Renal cortex interstitium (tissue), 15 donors: ENCODE measurements at places on chromosomes 2 and 18. TPM values are rescaled to one million over a fixed set of nuclear protein-coding genes. Genes with fewer than 3 reads are reported as not detected.

Gene TCF7L1
- 60.9 TPM for polyA plus RNA-seq

Gene ACVR1C
- polyA plus RNA-seq, result 0.23 TPM

Gene DPYSL5
- 8.6 TPM for polyA plus RNA-seq

Gene SCTR
- polyA plus RNA-seq, result 9.4 TPM

Gene DSEL
- 20.3 TPM for polyA plus RNA-seq

Gene HOXD4
- polyA plus RNA-seq, result 80.8 TPM

Gene LINC00305
- polyA plus RNA-seq, result 4.3 TPM

Gene SERPINB5
- 0.09 TPM for polyA plus RNA-seq

Gene CHRND
- 0.87 TPM for polyA plus RNA-seq

Gene EPG5
- 17.7 TPM for polyA plus RNA-seq

Gene IL1RL1
- 1.00 TPM for polyA plus RNA-seq

Gene POTEI
- polyA plus RNA-seq, result 0.19 TPM

Gene KCMF1
- 44.9 TPM for polyA plus RNA-seq

Gene RPRM
- 4.1 TPM for polyA plus RNA-seq

Gene GTF2A1L
- polyA plus RNA-seq, result 0.86 TPM

Gene CFAP221
- polyA plus RNA-seq, result 19.2 TPM

Gene SCN1A
- 0.39 TPM for polyA plus RNA-seq

Gene STK39
- polyA plus RNA-seq, result 34.7 TPM
